Stimulated activated CD4-positive, alpha-beta T cell treated with anti-CD3 and anti-CD28 coated beads, Interleukin-4, amount 100 ng/mL, for 4 hours (primary cell): ENCODE measurements at places on chromosomes 7 and 10.

DNA sequence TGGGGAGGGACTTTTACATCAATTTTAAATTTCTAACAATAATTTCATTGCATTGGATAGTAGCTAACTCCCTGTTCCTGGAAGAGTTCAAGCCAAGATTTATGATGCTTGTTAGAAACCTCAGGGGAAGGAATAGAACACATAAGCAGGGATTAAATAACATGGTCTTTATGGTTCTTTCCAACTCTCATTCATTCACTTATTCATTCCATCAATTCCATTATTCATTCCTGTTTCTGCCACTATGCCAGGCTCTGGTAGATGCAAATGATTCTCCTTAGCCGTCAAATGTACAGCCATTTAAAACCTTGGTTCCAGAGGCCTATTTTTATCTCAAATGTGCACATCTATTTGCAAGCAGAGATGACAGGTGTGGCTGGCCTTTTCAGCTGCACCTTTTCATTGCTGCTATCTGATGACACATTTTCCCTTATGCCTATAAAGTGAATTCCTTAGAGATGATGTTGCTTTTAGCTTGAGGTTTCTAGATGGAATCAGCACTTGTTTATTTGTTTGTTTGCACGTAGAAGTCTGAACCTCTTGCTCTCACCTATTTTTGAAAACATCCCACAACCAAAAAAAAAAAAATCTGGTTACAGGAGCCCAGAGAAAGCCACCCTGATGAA, 205.7 kb upstream of the IGFBP3 start:
- DNase-seq, result no peak

DNA sequence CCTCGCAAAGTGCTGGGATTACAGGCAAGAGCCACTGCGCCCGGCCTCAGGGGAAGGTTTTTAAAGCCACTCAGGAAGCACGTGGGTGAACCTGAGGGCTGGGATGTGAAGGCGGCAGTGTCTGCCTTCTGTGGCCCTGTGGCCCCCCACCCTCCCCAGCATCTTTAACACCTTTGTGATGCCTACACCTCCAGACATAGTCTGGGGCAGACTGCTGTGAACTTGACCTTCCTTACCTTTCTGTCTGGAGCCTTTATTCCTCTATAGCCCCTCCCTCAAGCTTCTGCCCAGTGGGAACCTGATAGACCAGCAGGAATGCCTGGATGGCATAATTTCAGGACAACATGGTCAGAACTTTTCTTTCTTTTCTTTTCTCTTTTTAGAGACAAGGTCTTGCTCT, 550.2 kb downstream of the GALNT17 start:
- DNase-seq, result no peak

DNA sequence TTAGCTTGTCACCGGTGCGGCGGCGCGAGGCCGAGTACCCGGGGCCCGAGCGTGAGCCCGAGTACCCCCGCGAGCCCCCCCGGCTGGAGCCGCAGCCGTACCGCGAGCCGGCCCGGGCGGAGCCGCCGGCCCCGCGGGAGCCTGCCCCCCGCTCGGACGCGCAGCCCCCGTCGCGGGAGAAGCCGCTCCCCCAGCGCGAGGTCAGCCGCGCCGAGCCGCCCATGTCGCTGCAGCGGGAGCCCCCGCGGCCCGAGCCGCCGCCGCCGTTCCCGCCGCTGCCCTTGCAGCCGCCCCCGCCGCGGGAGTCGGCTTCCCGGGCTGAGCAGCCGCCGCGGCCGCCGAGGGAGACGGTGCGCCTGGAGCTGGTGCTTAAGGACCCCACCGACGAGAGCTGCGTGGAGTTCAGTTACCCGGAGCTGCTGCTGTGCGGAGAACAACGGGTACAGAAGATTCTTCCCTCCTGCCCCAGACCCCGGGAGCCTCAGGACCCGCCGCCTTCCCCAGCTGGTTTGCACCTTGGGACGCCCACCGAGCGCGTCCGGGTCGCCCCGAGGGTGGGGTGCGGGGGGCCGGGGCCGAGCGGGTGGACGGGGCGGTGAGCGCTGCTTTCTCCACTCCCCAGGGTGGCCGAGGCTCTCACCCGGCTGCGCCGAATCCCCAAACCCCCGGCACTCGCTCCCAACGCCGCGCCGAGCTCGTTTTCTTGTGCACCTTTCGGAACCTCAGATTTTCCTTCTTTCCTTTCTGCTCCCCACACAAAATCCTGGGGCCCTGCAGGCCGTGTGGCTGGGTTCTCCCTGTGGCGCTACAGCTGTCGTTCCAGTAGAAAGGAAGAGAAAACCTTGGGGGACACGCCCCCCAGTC, 708 bp downstream of the UBN2 start:
- peak; percentile 4 for DNase-seq

DNA sequence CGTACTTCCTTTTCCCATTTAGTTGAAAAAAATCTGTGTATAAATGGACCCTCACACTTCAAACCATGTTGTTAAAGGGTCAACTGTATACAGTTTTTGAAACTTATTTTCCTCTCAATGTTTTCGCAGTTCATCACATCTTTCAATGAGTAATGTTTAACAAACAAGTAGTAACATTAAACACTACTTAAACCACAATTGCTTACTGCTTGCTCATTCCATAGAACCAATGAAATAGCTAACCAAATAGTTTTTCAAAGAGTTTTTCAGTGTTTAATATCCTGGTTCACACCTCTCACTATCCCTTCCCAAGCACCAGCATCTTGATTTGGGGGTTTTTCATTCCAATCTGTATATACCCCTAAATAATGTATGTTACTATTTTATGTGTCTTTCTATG, 9.1 kb downstream of the SEM1 start:
- DNase-seq, result no peak

DNA sequence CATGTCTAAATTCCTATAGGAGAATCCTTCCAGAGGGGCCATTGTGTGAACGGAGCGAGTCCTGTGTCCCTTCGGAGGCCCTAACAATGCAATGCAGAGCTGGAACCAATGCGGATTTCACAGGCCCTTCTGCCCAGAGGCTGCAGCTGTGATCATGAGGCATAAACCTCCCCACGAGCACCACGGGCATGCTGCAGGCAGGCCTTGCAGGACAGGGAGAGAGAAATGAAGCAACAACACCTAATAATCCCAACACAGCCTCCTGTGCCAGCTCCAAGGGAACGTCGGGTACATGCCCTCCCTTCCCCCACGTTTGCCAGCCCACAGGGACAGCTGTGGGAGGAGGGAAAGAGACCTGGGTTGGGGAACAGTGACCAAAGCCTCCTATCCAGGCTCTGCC, 74.4 kb downstream of the TNS3 start:
- no peak for DNase-seq

GRCh38 chr7:102935450-102936115, 22.8 kb downstream of the LRRC17 start:
- DNase-seq, result no peak

- DNase-seq, result no peak
Measured at GRCh38 chr7:69622014-69622835, 23.9 kb downstream of the AUTS2 start.

- no peak for DNase-seq
Measured at GRCh38 chr7:80154656-80155333, 20.2 kb downstream of the GNAI1 start.

GRCh38 chr7:55177068-55177530, 158.3 kb downstream of the EGFR start:
- DNase-seq, result no peak

DNA sequence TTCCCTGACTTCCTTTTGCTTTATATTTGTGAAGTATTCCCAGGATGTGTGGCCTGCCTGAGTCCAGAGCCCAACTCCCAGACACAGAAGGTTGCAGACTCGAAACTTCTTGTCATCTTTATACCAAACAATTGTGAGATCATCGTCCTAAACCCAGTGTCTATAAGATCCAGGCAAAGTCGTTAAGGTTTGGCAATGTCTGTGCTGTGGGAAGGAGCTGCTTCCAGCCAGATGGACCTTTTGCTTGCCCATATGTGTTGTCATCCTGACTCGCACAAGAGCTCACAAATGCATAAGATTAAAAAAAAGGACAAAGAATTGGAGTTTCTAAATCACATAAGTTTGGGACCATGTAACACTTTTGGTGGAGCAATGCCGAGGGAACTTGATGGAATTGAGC, 37.0 kb downstream of the WNT2 start:
- no peak for DNase-seq

DNA sequence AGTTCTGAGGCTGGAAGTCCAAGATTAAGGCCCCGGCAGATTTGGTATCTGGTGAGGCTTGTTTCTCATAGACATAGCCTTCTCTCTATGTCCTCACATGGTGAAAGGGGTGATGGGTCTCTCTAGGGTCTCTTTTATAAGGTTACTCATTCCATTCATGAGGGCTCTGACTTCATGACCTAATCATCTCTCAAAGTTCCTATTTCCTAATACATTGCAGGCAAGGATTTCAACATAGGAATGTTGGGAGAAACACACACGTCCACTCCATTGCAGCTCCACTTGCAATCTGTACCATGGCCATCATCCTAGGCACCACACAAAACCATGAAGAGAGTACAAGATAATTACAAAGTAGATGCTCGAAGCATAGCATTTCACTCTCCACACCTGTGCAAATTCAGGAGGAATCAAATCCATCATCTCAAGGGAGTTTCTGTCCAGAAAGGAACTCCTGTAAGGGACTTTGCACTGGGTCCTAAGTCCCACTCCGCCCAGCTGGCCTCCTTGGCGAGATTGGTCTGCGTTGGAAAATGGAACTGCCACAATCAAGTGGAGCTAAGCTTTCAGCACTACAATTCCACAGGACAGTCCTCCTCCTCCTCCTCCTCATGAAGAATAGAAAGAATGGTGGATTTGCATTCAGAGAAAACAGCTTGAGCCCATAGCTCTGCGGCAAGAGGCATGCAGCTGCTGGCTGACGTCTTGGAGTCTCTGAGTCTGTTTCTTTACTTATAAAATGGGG, 8.8 kb downstream of the DDC start:
- DNase-seq, result no peak

GRCh38 chr7:45150199-45150598, 7.4 kb upstream of the RAMP3 start:
- DNase-seq, result no peak

DNA sequence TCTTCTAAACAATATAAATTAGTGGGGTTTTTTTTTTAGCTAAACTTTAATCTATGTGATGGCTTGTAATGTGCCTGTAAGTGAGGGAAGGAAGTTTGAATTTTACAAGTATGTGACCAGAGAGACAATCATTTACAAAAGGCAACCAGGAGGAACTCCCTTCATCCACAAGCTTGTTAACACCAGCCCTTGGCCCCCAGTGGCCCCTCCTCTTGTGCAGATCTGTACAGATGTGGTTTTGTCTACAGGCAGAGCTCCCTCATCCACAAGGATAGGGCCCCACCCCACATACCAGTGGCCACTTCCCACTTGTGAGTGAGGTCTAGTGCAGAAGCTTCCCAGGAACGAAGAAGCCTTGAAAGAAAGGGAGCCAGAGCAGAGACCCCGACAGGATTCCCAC, 234.1 kb upstream of the KMT2E start:
- DNase-seq, result no peak

DNA sequence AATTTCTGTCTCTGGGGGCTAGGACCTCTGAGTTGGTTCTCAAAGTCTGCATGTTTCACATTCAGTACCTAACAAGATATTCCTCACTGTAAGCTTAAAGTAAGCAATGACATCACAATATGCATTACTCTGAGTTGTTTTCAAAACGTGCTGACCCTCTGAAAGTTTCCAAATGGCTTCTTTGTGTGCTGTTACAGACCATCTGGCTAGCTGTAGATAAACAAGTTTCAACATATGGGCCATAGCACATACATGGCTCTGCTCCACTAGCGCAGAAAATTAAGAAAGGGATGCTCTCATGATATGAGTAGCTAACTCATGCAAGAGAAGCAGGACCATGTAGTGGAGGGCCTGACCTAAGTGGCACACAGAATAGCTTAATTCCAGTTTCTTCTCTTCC, 119.0 kb downstream of the HTR7 start:
- no peak for DNase-seq

GRCh38 chr7:24828891-24829661, 71.8 kb upstream of the GSDME start:
- DNase-seq, result no peak

- no peak for DNase-seq
Measured at GRCh38 chr7:107696330-107696946, 35.8 kb downstream of the SLC26A4 start.

DNA sequence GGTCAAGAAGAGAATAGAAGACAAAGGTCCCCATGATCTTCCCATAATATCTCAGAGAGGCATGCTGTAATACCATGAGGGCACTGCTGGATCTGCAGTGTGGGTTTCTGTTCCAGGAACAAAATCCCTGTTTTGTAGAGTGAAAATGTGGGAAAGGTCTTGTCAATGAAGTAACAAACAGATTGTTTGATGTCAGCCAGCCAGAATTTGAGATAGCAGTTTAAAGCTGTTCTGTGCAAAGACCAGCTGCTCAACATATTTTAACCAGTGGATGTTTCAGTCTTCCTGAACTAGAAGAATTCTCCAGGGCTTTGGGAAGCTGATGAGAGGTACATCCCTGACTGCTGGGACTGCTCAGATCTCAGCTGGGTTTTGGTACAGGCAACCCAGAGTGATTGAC, 1012.5 kb downstream of the DNAJB9 start:
- no peak for DNase-seq

GRCh38 chr10:87632454-87632853, 27.2 kb upstream of the PAPSS2 start:
- no peak for DNase-seq

DNA sequence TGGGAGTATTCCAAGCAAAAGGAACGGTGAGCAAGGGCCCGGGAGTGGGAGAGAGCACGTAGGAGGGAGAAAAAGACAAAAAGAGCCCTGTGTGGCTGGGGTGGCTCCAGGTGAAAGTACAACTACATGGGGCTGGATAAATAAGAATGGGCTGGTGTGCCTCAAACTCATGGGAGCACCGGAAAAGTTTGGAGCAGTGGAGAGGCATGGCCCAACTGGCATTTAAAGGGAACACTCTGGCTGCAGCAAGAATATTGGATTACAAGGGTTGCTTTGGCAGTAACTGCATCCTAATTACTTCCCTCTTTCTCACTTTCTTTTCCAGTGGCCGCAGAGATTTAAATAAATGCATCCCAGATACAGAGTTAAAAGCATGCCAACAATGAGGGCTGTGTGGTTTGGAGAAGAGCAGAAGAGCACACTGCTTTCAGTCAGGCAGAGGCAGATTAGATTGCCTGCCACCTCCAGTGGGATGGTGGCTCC, 39.1 kb upstream of the HERPUD2 start:
- DNase-seq, result no peak

DNA sequence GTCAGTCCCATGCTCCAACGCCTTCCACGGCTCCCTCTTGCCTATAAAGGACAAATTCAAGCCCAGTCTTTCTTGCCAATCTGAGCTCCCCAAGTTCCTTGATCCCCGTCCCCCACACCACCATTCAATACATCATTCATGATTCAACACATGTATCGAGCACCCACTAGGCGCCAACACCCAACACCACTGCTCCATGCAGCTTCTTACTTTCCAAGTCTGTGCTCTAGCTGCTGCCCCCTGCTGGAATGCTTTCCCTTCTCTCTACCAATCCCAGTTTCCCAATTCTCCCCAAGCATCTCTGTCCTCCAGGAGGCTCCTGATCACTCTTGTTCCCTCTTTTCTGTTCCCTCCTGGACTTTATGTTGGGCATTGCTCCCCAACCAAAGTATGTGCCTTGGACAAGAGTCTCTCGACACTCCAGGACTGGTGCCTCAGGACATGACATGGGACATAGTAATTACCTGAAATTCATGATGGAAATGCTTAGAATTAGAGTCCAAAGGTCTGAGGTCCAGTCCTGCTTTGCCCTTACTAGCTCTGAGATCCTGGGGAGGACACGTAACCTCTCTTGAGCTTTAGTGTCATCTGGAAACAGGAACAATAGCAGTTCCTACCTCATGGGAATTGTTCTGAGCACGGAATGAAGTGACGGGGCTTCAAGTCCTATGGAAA, 172.7 kb downstream of the NEURL1 start:
- DNase-seq, result no peak
